ENCODE measurements at places on chromosomes 3 and 15.

DNA sequence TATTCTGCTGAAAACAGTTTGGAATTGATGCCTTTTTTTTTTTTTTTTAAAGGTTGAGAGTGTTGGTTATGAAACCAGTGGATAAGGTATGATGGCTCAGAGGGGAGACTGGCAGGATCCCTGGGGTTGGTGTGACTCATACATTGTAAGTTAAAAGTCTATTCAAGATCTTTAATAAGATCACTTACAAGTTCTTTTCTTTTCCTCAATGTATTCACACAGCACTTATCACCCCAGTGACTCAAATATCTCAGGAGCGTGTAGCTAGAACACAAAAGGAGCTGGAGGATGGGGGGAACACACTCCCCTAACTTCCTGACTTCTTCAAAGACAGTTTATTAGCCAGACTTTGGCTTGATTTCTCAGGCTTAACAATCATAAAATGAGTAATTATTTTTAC lies 285.3 kb downstream of the SV2B start:
- DNase-seq, result no peak

DNA sequence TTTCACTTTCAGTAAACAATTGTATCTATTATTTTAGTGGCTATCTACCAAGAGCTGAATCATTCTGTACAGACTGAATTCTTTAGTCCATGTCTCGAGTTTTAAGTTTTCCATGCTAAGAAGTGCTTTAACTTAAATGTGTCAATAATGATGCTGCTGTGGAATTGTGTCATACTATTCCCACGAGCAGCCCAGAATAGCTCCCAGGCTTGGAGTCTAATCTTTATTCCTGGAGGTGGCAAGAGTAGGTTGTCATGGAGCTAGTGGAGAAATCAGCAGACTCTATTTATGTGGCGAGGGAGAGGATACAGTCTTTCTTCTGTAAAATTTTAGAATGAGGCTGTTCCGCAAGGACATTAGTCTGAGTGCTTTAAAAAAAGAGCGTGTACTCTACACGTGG lies 207.2 kb downstream of the ROBO2 start:
- no peak for DNase-seq

DNA sequence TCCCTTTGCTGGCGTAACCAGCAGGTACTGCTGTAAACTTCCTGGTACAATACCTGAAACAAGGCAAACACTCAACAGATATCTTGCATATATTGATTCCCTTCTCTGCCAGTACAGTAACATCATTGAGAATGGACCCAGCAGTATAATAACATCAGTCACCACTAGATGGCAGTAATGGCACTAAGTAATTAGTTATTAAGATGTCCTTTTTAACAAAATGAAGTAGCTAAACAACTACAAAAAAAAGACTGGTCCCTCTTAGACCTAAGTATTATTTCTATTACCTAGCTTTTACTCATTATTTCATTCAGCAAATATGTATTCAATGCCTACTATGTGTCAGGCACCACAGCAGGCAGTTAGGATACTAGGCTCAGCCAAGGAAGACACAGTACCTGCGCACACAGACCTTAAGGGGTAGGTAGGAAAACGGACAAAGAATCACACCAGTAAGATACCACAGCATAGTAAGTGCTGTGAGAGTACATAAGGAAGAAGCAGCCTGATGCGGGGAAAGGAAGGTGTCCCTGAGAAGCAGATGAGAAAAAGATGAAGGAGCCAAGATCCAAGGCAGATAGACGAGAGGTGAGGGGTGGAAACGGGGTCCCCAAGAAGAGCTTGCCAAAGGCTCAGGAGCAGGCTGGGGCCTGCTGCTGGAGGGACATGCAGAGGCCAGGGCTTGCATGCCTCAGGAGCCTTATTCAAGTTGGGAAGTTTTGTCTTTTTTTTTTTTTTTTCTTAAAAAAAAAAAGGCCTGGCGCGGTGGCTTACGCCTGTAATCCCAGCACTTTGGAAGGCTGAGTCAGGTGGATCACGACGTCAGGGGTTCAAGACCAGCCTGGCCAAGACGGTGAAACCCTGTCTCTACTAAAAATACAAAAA lies 102.7 kb upstream of the CHD2 start:
- DNase-seq, result no peak

DNA sequence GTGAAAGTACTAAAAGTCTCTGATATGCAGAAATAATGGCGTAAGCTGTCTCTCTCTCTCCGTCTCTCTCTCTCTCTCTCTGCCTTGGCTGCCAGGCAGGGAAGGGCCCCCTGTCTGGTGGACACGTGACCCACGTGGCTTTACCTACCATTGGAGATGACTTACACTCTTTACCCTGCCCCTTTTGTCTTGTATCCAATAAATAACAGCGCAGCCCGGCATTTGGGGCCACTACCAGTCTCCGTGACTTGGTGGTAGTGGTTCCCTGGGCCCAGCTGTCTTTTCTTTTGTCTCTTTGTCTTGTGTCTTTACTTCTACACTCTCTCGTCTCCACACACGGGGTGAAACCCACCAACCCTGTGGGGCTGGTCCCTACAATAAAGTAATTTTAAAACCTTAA lies 12.2 kb upstream of the TMEM40 start:
- DNase-seq, result no peak

DNA sequence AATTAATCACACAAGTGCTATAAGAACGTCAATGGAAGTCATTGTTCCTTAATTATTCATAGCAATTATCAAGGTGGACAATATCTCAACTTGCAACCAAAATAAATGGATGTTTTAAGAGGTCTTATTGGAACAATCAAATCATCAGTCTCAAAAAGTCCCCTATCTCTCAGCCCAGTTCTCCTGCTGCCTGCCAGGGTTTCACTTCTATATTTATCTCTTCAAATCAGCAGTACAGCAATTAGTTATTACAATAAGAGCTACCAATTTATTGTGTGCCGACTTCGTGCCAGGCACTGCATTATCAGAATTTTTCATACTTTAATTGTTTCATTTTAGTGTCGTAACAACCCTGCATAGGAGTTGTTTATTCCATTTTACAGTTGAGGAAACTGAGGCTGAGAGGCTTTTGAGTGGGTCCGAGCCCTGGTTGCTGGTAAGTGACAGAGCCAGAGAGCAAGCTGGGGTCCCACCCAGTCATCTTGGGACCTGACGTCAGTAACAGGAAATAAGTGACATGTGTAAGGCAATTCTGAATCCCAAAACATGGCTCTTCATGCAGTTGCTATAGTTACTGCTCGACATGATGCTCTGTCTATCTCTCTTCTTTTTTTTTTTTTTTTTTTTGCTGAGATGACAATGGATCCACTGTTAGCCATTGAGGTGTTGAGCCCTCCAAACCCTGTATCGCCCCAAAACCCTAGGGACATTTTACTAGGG lies 8.8 kb upstream of the KCTD6 start:
- no peak for DNase-seq

DNA sequence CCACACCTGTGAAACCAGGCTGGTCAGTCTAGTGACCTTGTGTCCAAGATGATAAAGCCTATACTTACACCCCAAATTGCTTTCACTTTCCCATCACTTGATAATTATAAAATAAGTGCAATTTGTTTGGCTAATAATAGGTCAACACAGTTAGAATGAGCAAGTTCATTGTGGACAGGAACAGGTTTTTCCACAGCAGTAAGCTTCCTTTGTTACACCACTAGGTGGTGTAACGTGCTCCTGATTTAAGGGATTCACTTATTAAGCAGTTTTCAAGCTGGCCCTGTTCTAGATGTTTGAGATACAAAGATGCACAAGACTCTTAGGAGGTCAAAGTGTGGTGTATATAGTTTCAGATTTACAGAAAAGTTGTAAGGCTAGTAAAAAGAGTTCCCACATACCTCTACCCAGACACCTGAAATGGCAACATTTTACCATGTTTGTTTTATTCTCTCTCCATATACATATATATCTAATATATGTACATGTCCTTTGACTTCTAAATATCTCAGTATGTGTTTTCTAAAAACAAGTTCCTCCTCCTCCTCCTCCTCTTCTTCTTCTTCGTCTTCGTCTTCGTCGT lies 6.8 kb upstream of the MFSD1 start:
- peak; percentile 12 for DNase-seq

DNA sequence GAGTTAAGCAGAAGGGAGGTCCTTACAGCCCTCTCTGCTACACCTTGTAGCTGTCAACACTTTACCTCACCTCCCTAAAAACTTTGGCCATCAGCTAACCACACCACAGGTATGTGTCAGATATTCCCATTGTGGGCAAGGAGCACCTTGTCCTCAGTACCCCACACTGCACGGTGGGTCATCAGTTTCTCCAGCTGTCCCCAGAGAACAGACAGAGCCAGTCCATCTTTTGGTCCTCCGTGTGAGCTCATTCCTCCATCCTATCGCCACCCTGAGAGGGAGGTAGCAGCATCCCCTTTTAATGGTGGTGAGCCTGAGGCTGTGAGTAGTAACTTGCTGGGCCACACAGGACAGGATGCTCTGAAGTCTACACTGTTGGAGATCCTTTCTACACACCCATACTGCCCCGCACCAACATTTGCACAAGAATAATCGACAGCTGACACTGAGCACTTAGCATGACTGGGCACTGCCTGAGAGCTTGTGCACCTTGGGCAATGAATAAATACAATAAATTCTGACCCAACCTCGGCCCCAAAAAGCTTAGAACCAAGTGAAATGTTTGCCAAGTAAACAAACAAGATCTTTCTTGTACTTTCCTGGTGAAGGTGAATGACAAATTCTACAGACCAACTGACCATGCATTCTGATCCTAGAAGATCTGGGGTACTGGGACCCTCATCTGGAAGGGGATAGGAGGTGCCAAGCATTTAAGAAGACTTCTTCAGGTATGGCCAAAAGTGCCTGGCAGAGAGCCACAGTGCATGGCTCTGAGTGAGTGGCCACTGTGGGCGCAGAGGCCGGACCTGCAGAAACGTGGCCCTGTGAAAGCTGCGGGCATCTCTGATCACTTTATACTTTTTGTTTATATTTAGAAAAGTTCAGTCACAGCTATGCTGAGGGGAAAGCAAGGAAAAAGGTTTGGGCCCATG lies 6.9 kb downstream of the CHCHD4 start:
- DNase-seq, result no peak

DNA sequence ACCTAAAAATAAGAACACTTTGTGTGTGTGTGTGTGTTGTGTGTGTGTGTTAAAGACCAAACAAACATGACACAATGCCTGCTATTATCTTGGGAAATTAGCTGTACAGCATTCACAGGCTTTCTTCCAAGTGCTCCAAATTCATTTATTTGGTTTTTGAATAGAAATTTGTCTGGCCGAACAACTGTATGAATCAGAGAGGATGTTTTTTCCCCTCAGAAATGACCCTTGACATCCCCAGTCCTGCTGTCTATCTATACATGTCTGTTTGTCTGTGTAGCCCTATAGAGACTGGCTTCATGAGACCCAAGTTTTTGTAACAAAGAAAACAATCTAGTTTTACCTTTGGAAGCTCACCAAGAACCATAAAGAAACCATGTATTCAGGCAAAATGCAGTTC lies 549.8 kb downstream of the NSUN3 start:
- DNase-seq, result no peak

- no peak for DNase-seq
These were observed 3.1 kb downstream of the TSPAN3 start for GRCh38 chr15:77067691-77068367.

GRCh38 chr15:51198701-51199232 lies 104.1 kb upstream of the TNFAIP8L3 start:
- no peak for DNase-seq

- no peak for DNase-seq
These were observed 268.5 kb downstream of the SHQ1 start for GRCh38 chr3:72579581-72580245.

GRCh38 chr15:66959875-66960274 lies 105.5 kb upstream of the SMAD3 start:
- DNase-seq, result no peak

DNA sequence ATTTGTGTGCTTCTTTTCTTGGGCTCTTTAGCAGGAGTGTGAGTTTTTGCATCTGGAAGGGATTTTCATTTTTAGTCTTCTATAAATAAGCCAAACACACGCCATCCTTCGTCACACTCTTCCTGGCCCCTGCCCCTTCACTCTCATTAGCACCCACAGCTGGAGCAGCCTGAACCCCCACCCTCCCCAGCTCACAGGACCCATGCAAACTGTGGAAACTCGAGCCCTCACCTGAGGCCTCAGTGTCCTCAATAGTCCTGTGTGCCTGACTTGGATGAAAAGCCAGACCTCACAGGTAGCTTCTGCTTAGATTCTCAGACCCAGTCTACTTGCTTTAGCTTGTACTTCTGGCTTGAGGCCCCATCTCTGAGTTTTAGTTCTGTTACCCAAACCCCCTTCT lies 167.9 kb downstream of the MTHFS start:
- DNase-seq, result no peak

GRCh38 chr15:27690290-27690689 lies 408.8 kb downstream of the OCA2 start:
- DNase-seq, result no peak

- DNase-seq, result no peak
These were observed 513.6 kb upstream of the KCNMB2 start for GRCh38 chr3:178022599-178022998.

DNA sequence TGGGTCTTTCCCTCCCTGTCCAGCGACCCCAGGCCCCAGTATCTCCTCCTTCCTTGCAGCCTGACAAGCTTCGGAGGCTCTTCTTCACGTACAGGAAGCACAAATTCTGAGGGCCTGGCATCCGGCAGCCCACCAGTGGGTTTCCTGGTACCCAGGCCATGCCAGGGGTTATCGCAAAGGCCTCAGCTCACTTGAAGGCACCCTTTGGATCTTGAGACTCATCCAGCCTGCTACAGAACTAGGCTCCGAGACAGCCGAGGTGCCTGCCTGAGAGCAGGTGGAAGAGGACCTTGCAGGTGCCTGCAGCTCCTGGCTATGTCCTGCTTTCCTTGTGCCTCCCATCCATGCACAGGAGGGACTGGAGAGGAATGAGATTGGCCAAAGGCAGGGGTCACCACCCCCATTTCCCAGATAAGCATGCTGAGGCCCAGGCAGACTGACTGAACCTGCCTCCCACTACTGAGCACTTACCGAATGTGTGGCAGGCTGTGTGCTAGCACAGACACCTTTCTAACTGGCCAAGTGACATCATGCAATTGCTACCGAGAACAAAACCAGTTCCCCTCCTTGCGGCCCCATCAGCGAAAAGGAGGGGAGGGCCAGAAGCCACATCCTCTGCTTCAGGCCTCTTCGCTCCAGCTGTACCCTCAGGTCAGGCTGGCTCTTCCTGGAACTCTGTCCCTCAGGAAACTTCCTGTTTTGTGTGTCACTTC lies 11.2 kb downstream of the SH2D7 start:
- DNase-seq, result peak; percentile 73

DNA sequence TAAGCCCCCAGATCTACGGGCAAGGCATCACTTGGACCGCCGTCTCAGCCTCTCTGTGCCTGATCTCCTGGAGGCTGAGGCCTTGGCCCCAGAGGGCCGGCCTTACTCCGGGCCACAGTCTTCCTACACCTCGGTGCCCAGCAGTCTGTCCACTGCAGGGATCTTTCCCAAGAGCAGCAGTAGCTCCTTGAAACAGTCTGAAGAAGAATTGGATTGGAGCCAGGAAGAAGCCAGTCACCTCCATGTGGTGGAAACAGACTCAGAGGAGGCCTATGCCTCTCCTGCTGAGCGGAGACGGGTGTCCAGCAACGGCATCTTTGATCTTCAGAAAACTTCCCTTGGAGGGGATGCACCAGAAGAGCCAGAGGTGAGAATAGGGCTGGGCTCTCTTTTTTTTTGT lies 67.0 kb downstream of the MCTP2 start:
- DNase-seq, result no peak

Data from GM12864 (cell line).